Thyroid gland (tissue), 4 donors: ENCODE measurements at places on chromosomes 3 and 15. TPM values are rescaled to one million over a fixed set of nuclear protein-coding genes. Genes with fewer than 3 reads are reported as not detected.

DNA sequence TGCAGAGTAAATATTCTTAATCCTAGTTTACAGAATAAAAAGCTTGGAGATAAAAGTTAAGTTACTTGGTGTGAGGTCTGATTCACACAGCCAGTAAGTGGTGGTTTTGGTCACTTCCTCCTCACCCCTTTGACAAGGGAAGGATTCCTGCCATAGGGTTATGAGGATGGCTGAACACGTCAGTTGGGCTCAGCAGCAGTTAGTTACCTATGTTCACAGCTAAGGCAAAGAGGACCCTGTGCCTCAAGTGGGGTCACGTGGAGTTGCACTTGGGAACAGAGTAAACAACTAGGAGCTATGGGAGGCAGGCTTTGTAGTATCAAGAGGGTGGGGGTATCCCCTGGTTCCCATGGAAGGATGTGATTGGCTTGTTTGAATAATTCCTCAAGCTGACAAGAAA is 232.2 kb downstream of the UBE2E2 start:
- DNase-seq = no peak

DNA sequence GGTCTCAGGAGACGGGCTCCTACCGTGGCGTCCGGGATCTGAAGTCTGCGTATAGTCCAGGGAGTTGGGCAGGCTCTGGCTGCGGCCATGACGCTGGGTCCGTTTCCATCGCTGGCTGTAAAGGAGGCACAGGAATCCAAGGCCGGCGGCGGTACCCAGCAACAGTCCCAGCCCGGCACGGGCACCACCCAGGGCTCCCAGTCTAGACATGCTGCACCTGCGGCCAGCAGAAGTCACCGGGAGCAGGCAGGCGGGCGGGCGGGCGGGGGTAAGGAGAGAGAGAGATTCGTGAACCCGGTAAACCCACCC is 526 bp downstream of the RMDN3 start:
- peak; percentile 41 for DNase-seq

Gene RTP3
- not detected for total RNA-seq

Gene PARP14
- total RNA-seq = 44.5 TPM

DNA sequence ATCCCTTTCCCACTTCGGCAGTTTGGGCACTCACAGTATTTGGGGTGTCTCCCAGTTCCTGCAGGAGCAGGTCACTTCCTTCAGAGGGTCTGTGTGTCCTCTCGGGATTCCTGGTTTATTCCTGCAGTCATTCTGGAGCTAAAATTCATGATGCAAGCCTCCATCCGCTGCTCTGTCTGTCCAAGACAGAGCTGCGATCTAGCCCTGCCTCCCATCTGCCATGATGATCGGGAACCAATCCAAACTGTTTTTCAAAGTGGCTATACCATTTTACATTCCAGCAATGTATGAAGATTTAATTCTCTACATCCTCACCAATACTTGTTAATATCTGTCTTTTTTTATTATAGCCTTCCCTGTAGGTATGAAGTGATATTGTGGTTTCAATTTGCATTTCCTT is 273.0 kb downstream of the EPHB1 start:
- no peak for DNase-seq

- no peak for DNase-seq
These were observed 6.4 kb downstream of the OPA1 start for GRCh38 chr3:193599393-193599792.

DNA sequence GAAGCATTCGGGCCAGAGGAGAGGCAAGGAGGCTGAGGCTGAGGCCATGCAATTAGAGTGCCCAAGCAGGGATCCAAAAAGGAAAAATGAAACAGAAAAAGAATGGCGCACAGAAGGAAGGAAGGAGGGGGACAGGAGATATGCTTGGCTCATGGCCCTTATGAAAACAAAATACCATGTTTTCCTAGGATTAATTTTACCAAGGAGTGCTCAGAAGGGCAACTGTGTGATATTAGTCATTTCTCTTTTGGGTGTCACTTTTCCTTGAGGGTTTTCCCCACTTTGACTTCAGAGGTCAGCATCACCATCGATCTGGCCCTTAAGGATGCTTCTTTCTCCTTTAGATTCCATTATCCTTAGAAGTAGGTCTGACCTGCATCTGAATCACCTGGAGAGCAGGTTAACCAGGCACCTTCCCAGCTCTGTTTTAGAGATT is 1.4 kb downstream of the PARP14 start:
- DNase-seq = no peak

DNA sequence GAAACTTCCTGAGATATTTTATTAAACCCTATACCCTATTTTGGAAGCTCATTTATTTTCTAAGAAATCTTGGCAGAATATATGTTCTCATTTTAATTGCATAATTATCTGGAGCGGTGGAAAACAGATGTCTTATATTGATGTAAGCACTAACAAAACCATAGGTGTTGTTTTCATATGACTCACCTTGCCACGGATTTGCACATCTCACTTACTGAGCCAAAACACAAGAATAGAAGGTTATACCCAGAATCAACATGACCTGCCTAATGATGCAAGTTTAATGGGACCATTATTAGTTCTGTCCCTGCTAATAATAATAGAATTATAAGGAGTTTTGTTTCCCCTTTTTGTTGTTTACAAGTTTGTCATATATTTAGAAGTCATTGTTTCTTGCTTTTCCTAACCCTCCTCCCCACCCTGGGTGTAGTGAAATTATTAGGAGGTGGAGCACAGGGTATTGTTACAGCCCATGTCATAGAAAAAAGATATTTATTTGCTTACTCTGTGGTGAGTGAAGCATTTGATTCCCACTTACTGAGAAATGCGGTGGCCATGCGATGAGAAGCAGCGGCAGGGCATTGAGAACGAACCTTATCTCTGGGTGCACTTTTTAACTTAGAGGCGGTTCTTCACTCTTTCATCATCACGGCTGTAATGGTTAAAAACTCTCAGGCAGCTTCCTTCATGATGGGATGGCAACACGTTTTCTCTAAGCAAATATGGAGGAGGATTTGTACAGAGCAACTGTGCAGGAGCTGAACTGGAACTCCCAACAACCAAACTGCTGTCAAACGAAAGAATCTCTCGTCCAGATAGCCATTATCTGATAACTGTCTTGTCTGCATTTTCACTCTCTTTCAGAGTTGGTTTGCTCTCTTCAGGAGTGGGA is 521 bp downstream of the IL5RA start:
- DNase-seq = no peak

DNA sequence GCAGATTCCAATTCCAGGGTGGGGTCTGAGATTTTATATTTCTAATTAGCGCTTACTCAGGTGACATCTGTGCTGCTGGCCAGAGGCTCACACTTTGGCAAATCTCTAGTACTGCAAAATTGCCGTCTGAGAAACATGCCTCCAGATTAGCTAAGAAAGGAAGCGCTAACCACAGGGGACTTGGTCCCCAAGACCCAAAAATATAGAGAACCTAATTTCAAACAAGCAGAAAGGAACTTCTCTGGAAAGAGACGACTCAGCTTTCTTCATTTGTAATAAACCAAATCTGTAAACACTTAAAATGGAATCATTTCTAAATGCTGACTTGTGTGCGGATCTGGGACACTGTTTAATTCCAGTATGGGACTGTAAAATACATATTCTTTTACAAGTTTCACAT is 55.7 kb downstream of the B3GNT5 start:
- DNase-seq = no peak

Gene NR2E3
- 1.0 TPM for total RNA-seq

- DNase-seq = no peak
These were observed 29.5 kb downstream of the KCNAB1 start for GRCh38 chr3:156149876-156150275.

- no peak for DNase-seq
These were observed 116.9 kb upstream of the SOX14 start for GRCh38 chr3:137647179-137647578.

Gene CCDC9B
- total RNA-seq = 95.0 TPM

- no peak for DNase-seq
These were observed 60.1 kb downstream of the SGO1 start for GRCh38 chr3:20125897-20126296.

DNA sequence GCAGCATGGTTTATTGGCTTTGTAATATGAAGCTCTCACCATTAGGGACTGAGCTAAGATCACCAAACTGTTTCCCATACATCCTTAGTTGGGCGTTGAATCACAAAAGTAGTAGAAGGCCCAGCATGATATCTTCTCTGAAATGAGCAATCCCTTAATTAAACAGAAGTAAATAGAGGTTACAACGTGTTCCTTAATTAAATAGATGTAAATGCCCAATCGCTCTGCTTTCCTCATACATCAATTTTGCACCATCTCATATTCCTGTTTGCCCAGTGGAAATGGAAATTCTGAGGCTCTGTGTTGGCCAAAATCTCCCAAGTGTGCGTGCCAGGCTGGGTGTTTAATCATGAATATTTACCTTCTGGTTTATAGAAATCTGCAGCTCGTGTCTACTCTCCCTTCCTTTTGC is 107.4 kb upstream of the FOXB1 start:
- DNase-seq = no peak

DNA sequence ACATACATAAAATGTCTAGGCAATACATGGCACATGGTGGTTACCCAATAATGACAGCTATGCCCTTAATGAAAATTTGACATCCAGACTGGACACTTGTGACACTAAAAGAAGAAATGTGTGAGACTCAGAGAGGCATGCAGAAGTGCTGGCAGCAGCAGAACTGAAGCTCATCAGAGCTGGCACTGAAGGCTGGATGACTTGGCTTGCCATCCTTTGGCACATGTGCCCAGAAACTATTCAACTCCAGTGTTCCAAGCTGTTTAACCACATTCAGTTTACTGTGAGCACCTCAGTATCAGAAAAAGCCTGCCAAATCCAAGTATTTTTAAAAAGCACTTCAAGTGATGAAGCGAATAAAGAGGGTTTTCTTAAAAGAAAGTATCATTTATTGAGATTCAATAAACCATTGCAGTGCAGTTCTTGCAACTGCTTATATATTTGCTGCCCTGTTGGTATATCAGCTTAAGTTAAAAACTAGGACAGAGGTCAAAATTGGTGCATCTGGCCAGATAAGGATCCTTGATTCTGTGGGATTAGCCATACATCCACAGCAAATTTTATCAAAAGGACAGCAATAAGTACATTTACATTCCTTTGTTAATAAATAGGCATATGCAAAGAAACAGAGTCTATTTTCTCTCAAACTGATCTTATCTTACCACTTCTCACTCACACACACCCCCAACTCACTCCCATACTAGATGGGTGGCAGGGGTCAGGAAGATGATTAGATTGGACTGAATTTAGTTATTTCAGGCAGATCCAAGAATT is 15.8 kb downstream of the IGSF11 start:
- DNase-seq = peak; percentile 58

DNA sequence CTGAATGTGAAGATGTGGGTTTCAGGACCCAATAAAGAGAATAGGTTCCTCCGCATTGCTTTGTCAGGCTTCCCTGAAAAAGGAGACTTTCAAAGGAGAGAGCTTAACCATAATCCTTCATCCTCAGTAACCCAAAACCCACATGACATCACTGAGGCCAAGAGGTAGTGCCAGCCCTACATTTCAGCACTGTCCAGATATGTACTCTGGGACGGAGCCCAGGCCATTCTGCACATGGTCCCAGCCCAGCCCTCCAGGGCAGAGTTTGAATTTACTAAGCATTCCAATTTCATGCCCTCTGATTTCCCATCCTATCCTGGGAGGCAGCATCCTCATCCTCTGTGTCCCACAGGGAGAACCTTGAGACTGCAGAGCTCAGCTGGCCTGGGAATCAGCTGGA is 210.5 kb downstream of the GABRB3 start:
- DNase-seq = no peak
